ENCODE measurements at places on chromosomes 1 and 21.

DNA sequence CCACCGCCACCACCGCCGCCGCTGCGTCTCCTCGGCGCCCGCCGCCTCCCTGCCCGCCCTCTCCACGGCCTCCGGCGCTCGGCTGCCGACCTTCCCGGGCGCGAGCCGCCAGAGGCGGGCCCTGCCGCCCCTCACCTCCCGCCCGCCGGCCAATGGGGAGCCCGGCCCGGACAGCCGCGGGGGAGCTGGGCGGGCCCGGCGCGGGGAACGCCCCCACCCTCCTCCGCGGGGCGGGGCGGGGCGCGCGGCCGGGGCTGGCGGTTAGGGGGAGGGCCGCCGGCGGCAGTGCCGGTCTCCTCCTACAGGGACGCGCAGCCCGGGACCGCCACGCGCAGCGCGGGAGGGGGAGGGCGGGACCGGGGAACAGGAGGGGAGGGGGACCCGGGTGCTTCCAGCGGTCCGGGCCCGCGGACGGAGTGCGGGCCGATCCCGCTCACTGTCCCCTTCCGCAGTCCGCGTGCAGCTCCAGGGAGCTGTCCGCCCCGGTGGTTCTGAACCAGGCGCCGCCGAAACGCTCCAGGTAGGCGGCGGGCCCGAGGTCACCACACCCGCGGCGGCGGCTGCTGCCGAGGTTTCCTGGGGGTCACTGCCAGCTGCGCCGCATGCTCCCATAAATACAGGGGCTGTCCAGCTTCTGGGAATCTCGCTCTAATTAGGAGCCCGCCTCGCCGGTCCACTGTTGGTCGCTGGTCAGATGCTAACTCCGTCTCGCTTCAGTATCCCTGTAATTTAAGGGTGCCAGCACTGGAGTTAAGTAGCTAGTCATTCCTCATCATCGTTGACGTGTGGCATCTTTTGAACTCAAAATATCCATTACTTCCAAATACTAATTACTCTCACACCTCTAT is at the start of gene PGBD5:
PGBD5 (minus strand) TSS at position 87 of the 848 bp plus-strand sequence. CDS start 404 bp downstream, outside the sequence.
- no peak for DNase-seq

DNA sequence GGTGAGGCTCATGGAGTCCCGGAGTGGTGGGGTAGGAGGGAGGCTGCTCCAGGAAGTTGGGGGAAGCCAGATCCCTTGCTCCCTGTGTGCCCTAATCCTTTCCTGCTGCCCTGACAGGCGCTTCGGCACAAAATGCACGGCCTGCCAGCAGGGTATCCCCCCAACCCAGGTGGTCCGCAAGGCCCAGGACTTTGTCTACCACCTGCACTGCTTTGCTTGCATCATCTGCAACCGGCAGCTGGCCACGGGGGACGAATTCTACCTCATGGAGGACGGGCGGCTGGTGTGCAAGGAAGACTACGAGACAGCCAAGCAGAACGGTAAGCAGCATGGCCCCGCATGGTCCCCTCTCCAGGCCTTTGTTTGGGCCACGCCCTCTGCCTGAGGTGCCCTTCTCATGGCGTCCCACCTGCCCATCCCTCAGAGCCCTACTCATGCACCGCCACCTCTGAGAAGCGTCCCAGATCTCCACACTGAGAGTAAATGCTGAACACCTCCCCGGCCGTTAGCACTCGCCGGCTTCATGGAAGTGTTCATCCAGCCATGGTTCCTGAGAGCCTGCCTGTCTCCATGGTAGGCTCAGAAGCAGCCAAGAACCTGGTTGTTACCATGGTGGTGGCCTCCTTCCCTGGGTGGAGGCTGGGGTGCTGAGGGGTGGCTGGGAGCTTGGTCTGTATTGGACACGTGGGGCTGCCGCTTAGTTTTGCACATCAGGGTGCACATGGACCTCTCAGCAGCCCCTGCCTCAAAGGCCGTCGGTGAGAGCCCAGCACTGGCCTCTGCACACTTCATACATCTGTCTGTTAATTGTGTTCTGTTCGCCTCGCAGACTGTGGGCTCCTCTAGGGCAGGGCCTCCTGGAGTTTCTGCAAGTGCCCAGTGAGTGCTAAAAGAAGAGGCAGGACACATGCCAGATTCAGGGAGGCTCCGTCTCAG is 36.5 kb downstream of the LHX4 start:
- DNase-seq = no peak

GRCh38 chr1:28451011-28451410 is 54.8 kb upstream of the RCC1 start:
- no peak for DNase-seq

GRCh38 chr1:175195281-175195680 is 2.7 kb upstream of the KIAA0040 start:
- DNase-seq = no peak

DNA sequence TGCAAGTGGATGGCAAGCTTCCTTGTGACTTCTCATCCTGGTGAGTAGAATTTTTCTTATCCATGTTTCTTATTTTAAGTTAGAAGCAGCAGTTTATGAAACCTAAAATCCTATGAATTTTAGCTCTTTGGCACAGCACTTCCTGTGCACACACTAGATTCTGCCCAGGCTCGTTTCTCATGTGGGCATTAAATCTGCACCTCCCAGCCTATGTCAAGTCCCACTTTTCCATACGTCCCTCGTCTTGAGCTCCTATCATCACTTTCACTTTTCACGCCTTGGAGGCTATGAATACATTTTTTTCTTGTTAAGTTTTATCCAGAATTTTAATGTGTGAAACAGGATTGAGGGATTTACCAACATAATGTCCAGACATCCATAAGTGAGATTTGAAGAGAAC is 142.1 kb downstream of the MRPS6 start:
- no peak for DNase-seq

DNA sequence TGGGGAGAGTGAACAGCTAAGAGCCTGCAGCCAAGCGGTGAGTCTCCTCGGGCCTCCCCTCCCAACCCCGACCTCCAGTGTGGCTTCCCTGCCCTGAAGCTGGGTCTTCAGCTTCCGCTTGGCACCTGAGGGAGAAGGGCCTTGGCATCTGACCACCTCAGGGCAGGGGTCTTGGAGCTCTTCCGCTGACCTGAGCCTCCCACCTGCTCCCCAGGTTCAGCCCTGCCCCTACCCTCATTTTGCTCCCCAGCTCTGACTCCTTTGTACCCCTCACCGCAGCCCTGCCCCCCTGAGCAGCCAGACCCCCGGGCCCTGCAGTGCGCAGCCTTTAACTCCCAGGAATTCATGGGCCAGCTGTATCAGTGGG is 4.9 kb downstream of the ADAMTSL4 start:
- no peak for DNase-seq

- DNase-seq = no peak
These were observed 32.0 kb downstream of the MACO1 start for GRCh38 chr1:25462732-25463131.

- no peak for DNase-seq
These were observed 195.4 kb downstream of the LMX1A start for GRCh38 chr1:165161130-165161529.

DNA sequence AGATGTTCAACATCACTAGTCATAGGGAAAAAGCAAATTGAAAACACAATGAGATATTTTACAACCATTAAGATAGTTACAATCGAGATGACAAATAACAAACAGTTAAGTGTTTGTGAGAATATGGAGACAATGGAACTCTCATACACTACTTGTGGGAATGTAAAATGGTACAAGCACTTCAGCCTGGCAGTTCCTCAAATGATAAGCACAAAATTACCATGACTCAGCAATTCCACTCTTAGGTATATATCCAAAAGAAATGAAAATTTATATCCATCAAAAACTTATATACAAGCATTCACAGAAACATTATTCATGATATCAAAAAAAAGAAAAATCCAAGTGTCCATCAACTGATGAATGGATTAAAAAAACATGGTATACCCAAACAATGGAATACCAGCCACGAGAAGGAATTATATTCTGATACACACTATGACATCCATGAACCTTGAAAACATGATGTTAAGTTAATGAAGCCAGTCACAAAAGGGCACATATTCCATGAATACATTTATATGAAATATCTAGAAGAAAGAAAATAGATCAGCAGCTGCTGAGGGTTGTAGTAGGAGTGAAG is 76.4 kb downstream of the EVI5 start:
- DNase-seq = no peak

DNA sequence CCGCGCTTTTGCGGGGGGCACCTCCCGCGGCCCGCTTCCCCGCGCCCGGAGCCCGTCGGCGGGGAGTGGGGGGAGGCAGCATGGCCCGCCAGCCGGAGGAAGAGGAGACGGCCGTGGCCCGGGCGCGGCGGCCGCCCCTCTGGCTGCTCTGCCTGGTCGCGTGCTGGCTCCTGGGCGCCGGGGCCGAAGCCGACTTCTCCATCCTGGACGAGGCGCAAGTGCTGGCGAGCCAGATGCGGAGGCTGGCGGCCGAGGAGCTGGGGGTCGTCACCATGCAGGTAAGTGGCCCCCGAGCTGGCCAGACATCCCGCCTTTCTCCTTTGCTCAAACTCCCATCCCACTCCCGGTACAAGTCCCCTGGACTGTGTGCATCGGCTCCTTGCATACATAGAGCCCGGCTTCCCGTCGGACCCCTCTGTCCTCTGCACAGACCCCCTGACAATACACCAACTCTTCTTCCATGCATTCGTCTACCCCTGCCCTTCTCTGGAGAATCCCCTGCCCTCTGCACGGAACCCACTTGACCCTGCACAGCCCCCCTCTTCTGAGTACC is 812 bp downstream of the CACHD1 start:
- DNase-seq = no peak
